ENCODE measurements at places on chromosomes 3 and 15.

- DNase-seq: no peak
Observed at GRCh38 chr15:85758655-85758978, 36.1 kb downstream of the KLHL25 start.

- no peak for DNase-seq
Observed at GRCh38 chr15:77871852-77872371, 205.6 kb downstream of the TBC1D2B start.

DNA sequence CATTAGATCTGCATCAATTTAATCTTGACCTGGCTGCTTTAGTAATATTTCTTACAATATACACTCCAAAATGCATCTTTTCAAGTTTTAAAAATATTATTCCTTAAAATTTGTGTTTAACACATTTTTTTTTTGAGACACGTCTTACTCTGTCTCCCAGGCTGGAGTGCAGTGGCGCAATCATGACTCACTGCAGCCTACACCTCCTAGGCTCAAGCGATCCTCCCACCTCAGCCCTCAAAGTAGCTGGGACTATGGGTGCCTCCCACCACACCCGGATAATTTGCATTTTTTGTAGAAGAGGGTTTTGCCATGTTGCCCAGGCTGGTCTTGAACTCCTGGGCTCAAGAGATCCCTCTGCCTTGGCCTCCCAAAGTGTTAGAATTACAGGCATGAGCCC, 73.6 kb downstream of the ETV5 start:
- DNase-seq: no peak

GRCh38 chr15:84391191-84391590, 155.6 kb downstream of the GOLGA6L4 start:
- DNase-seq: no peak

- DNase-seq: peak; percentile 7
Observed at GRCh38 chr15:90594301-90594738, 64.6 kb downstream of the CRTC3 start.

GRCh38 chr3:168002786-168003368, 92.8 kb downstream of the GOLIM4 start:
- DNase-seq: peak; percentile 93

GRCh38 chr3:126107203-126107939, 23.4 kb upstream of the SLC41A3 start:
- no peak for DNase-seq

- DNase-seq: no peak
Observed at GRCh38 chr3:104132566-104133403, 1233.9 kb upstream of the ALCAM start.

- no peak for DNase-seq
Observed at GRCh38 chr3:46129588-46130272, 78.4 kb downstream of the CCR1 start.

DNA sequence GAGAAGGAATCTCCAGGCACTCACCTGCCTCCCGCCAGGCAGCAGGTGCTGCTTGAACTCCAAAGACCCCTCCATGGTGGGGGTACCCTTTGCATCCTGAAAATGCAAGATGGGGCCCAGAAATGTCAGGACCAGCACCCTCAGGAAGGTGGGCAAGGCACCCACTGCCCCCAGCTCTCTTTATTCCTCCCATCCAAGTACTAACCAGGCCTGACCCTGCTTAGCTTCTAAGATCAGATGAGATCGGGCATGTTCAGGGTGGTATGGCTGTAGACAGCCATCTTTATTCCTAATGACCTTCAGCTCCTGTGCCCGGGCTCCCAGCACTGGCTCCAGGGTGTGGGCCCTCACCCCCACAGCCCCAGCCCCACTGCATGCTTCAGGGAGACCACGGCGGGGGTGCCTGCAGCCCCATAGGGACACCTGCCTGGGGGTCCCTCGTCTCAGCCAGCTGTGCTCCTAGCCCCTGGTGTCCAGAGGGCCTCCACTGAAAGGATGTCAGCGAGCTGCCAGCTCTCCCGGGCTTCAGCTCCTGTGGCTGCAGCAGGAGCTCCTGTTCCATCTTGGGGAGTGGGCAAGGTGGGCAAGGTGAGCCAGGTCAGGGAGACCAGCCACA, 13.2 kb downstream of the PLA2G4B start:
- DNase-seq: no peak

GRCh38 chr15:53837263-53837662, 77.8 kb upstream of the WDR72 start:
- no peak for DNase-seq

GRCh38 chr3:123090728-123091531, 24.1 kb downstream of the PDIA5 start:
- no peak for DNase-seq

DNA sequence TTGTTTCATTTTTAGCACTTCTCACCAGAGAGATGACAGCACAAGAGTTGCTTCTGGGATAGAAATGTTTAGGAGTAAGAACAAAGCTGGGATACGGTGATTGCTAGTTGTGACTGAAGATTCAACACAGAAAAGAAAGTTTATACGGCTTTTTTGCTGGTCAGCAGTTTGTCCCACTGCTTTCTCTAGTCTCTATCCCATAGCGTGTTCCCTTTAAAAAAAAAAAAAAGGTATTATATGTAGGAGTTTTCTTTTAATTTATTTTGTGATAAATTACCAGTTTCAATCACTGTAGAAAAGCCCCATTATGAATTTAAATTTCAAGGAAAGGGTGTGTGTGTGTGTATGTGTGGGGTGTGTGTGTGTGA, 48.0 kb downstream of the PGPEP1L start:
- no peak for DNase-seq

GRCh38 chr3:66138336-66139313, 82.2 kb upstream of the SLC25A26 start:
- no peak for DNase-seq

DNA sequence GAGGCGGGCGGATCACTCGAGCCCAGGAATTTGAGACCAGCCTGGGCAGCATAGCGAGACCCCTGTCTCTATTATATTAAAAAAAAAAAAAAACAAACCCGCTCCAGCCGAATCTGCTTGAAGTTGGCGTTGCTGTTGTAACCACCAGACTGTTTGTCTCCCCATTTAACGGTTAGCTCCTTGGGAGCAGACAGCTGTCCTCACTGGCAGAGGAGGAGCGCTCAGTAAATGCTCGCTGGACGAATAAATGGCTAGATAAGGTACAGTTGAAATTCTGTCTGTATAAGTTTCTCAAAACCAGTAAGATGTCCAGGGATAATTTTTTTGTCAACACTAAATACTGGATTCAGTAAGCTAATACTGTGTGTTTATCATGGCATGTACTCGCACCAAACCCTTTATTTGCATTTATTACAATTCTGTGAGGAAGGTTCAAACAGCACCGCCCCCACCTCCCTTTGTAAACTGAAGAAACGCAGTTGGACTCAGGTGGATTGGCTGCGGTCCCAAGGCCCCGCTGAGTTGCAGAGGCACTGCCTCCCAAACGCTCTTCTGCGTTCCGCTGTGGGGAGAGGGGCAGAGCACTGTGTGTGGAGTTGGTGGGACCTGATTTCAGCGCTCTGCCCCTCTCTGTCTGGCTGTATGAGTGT, 1.1 kb downstream of the RCCD1 start:
- DNase-seq: no peak

DNA sequence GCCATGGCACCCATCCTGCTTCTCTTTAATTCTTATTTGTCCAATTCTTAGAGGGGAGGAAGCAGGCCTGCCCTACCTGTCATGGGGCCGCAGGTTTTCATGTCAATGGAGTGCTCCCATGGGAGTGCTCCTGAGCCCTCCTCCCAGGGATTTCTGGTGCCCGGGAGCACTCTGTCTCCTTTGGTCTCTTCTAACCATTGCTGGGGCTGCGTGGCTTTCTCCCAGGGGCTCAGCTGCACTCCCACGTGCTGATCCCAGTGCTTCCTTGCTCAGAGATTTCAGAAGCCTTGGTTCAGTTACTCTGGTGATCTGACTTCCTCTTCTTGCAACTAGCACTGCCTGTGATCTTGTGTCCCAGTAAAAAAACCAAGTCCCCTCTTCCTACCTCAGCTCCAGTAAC, 68.0 kb upstream of the ARL8B start:
- DNase-seq: no peak

- no peak for DNase-seq
Observed at GRCh38 chr3:12901623-12902045, 60.3 kb upstream of the RPL32 start.

GRCh38 chr3:71330909-71331308, 252.6 kb downstream of the FOXP1 start:
- DNase-seq: no peak

DNA sequence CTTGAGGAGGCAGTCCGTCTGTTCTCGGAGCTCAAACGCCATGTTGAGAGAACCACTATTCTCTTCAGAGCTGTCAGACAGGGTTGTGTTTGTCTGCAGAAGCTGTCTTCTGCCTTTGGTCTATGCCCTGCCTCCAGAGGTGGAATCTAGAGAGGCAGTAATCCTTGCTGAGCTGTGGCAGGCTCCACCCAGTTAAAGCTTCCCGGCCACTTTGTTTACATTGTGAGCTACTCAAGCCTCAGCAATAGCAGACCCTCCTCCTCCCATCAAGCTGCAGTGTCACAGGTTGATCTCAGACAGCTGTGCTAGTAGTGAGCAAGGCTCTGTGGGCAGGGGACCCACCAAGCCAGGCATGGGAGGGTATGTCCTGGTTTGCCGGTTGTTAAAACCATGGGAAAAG, 8.9 kb downstream of the OR5AC2 start:
- DNase-seq: no peak

DNA sequence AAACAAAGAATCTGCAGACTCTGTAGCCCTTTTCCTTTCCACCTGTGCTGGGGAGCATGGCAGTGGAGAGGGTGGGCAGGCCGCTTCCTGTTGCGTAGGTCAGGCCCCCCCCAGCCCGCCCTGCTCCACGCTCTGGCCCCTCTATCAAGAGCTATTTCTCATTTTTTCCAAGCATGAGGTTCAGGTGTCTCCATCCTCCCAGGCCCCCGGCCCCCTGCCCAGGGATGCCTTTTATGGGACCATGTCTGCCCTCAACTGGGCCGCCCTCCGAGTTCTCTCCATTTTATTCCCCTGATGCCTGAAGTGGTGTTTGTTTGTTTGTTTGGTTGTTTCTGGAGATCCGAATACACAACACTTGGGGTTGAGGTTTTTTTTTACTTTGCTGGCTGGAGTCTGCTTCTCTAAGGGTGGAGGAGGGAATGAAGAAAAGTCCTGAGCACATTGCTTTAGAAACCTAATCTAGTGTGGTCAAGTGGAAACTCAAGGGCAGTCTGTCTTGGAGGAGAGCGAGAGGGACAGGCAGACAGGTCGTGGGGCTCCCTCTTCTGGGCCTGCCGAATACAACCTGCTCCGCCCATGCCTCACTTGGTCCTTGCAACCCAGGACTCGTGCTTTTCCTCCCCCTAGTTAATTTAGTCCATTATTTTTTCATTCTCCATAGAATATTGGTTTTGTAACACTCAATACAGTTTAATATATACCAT, 176.5 kb upstream of the LYSMD4 start:
- DNase-seq: no peak

GRCh38 chr3:10224794-10225665, 23.2 kb upstream of the TATDN2 start:
- peak; percentile 59 for DNase-seq

DNA sequence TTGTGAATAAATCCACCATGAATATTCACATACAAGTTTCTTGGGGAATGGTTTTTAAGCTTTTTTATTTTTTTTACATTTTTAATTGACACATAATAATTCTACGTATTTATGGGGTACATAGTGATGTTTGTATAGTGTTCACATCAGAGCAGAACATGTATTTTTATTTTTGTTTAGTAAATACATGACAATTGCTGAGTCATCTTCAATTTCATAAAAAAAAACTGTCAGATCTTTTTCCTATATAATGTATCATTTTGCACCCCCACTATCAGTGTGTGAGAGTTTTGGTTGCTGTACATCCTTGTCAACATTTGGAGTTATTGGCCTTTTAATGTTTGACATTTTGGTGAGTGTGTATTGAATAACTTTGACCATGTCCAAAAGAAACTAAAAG, 39.9 kb upstream of the FILIP1L start:
- DNase-seq: no peak

DNA sequence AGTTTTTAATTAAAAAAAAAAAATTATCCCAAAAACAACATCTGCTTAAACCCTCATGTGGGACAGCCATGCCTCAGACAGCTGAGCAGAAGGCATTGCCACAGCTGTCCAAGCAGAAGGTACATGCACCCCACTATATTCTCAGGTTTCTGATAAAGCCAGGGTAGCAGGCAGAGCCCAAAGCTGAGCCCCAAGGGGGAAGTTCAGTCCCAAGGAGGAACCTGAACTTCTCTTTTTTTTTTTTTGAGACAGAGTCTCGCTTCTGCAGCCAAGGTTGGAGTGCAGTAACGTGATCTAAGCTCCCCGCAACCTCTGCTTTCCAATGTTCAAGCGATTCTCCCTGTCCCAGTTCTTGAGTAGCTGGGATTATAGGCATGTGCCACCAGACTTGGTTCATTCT, 33.2 kb downstream of the MKRN2 start:
- DNase-seq: no peak

DNA sequence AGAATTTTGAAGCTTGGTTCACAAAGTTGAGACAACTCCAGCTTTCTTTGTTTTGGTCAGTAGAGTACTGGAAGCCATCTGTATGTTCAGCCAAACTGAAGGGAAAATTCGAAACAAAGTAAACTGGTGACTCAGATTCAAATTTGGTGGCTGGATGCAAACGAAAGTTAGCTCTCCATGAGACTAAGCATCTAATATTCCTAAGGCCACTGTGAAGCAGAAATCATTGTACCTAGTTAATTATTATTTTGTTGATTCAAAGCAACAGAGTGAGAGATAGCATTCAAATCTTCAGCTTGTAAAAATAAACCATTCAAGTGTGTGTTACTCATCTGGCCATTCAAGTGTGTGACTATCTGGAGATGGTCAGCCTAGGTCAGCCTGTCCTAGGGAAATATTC, 42.1 kb downstream of the NR2F2 start:
- DNase-seq: no peak

GRCh38 chr3:153957421-153957820, 163.8 kb upstream of the ARHGEF26 start:
- DNase-seq: no peak

- DNase-seq: no peak
Observed at GRCh38 chr3:37987751-37988179, 2.8 kb upstream of the VILL start.

- peak; percentile 63 for DNase-seq
Observed at GRCh38 chr3:33115024-33115768, 1.4 kb downstream of the CRTAP start.

- DNase-seq: no peak
Observed at GRCh38 chr15:41849861-41850260, 11.2 kb downstream of the PLA2G4B start.

DNA sequence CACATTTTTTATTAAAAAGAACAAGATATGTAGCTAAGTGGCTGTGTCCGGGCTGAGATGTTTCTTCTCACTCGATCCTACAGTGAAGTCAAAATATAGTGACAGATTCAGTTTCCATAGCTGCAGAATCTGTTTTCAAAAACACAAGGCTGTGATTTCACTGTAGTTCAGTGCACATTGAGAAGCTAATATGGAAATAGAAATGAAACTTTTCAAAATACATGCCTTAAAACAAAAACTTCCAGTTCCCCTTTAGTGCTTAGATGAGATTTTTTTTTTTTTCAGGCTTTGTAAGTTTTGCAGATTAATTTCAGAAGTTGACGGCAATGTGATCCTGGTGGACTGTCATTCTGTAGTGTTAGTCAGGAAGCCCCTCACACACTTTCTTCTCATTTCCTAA, 23.8 kb upstream of the TRAK1 start:
- no peak for DNase-seq

GRCh38 chr3:167733961-167734497, 663 bp downstream of the PDCD10 start:
- DNase-seq: no peak

All from NCI-H446 (cell line).